Daoy (cell line): ENCODE measurements at places on chromosomes 1 and 21. TPM values are rescaled to one million over a fixed set of nuclear protein-coding genes. Genes with fewer than 3 reads are reported as not detected.

DNA sequence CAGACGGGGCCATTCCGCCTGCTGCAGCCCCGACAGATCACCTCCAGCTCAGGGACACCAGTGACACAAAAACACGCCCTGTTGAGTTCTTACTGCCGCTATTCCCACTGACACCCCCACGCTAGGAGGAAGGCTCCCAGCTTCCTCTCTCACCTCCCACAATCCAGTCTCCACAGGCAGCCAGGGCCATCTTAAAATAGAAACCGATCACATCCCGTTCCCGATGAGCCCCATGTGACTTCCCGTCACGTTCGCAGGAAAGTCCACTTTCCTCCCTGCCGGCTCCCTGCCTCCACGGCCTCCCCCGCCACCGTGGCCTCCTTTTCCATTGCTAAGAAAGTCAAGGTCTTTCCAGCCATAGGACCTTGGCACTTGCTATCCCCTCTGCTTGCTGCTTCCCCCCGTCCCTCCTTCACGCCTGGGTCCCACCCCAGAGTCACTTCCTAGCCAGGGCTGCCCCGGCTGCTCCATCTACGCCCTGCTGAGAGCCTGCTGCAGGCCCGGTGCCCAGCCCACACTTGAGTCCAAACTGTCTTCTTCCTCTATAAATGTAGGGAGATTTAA, 24.0 kb upstream of the DDOST start:
- no peak for DNase-seq

- DNase-seq = no peak
Observed at GRCh38 chr21:17532292-17532691, 19.4 kb downstream of the CXADR start.

- DNase-seq = no peak
Observed at GRCh38 chr1:65606426-65606825, 186.0 kb downstream of the LEPR start.

GRCh38 chr1:246107516-246108277, 399.4 kb downstream of the SMYD3 start:
- DNase-seq = peak; percentile 86

- DNase-seq = no peak
Observed at GRCh38 chr1:101704895-101705294, 291.8 kb downstream of the OLFM3 start.

- no peak for DNase-seq
Observed at GRCh38 chr21:45219517-45219916, 68.2 kb downstream of the POFUT2 start.

DNA sequence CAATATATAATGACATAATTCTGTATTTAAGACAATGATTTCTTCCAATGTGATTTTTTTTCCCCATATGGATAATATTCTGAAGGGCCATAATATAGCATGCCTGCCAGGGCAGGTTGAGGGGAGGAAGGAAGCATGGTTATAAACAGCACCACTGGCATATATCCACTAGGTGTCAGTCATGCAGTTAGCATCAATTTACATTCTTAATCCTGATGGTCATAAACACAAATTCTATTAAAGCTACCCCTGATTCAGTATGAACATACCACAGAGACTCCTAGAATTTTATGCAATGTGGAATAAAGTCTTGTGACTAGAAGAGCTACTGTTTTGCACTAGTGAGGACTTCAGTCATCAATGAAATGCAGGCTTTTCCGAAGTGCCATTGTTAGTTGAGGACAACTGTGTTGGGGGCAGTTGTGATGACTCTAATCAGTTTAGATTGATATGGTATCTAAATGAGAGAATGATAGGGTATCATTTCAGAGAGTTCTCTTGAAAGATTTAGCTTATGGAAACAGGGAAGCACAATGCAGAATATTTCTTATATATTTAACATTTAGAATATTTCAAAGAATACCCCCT, 342.7 kb upstream of the NR5A2 start:
- peak; percentile 59 for DNase-seq

DNA sequence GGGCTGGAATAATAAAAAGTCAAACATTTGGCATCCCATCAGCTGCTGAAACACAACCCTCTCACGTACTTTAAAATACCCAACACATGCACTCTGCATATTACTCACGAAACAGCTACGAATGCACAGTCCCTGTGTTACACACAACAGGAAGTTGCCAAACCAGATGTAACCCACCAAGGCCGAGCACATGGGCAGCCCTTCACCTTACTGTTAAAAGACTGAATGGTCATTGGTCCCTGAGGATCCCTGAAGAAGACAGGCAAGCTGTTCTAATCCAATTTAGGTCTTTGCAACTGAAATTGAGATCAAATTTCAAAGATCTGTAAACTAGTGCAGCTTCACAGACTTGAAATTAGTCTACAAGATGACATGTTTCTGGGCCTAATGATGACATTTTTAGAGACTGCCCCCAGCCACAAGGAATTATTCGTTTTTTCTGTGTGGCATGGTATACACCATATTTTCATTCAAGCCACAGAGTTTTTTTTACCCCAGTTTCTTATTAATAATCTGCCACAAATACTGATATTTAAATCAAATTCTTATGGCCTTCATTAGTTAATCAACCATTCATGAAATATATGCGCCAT, 25.6 kb upstream of the IER5 start:
- no peak for DNase-seq

GRCh38 chr1:164380893-164381292, 178.1 kb upstream of the PBX1 start:
- DNase-seq = peak; percentile 94

Gene AK5
- 18.1 and 38.6 TPM in 2 replicates for total RNA-seq

GRCh38 chr1:206472454-206472853, 2.2 kb downstream of the IKBKE start:
- DNase-seq = peak; percentile 80

Gene PROK1
- not detected in 2 replicates for total RNA-seq

Gene ST3GAL3
- total RNA-seq = 13.0 and 15.8 TPM in 2 replicates

GRCh38 chr1:93629101-93630059, 52.3 kb downstream of the BCAR3 start:
- peak; percentile 80 for DNase-seq
